Gastrocnemius medialis (tissue), 4 donors: ENCODE measurements at places on chromosomes 11 and 22. TPM values are rescaled to one million over a fixed set of nuclear protein-coding genes. Genes with fewer than 3 reads are reported as not detected.

YAP1 gene
- 79.5 TPM for total RNA-seq

DNA sequence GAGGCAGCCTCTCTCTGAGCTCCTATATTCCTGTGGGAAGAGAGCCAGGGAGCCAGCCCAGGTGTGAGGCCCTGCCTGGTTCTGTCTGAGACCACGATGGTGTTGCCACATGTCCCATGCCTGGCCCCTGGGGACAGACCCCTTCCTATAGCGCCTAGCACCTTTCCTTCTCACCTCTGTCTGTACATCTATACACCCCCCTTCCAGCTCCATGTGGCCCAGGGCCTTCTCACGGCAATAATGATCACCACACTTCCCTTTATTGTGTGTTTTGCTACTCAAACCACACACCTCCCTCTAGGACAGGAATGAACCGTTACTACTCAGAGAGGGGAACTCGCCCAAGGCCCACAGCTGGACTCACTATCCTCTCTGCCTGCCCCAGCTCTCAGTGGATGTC, 12.8 kb downstream of the CD82 start:
- no peak for DNase-seq

MAPK8IP2 gene
- total RNA-seq = 0.85 TPM

OR8D4 gene
- not detected for total RNA-seq

PAX6 gene
- not detected for total RNA-seq

DNA sequence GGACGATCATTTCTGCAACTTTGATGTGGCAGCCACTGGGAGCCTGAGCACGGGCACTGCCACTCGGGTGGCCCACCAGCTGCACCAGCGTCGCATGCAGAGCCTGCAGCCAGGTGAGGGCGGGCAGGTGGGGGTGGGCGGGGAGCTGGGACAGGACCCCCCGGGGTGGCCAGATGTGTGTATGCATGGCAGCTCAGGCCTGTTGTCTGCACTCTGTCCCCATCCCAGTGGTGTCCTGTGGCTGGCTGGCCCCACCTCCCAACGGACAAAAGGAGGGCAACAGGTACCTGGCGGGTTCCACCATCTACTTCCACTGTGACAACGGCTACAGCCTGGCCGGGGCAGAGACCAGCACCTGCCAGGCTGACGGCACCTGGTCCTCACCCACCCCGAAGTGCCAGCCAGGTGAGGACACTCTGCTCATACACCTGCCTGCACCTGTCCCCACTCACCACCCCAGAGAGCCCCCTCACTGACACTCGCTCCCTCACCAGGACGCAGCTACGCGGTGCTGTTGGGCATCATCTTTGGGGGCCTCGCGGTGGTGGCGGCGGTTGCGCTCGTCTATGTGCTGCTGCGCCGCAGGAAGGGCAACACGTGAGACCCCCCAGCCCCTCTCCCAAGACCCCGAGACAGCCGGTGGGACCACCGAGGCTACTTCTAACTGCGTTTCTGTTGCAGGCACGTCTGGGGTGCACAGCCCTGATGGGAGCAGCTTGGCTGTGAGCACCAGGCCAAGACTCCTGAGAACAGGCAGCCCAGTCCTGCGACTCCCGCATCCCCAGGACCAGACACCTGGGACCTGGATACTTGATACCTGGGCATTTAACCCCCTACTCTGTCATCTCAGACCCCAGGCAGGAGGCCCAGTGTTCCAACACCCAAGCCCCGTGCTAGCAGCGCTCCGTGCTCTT, 6.7 kb downstream of the SUSD2 start:
- DNase-seq = no peak

DNA sequence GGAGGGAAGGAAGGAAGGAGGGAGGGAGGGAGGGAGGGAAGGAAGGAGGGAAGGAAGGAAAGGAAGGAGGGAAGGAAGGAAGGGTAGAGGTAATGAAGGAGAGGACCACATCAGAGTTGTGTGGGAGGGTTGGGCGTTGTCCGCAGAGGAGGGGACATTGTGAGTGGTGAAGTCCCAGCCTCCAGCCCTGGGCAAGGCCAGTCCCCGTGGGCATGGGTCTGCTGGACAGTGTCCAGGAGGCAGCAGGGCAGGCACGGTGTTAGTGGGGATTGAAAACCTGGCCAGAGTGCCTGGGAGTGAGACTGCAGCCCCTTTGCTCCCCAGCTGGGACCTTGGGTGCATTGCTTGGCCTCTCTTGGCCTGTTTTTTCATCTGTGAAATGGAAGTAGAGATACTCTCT, 1462.3 kb downstream of the BRD1 start:
- DNase-seq = no peak

GRCh38 chr11:32450372-32450771, 15.0 kb upstream of the WT1 start:
- no peak for DNase-seq

OR52E8 gene
- not detected for total RNA-seq

DNA sequence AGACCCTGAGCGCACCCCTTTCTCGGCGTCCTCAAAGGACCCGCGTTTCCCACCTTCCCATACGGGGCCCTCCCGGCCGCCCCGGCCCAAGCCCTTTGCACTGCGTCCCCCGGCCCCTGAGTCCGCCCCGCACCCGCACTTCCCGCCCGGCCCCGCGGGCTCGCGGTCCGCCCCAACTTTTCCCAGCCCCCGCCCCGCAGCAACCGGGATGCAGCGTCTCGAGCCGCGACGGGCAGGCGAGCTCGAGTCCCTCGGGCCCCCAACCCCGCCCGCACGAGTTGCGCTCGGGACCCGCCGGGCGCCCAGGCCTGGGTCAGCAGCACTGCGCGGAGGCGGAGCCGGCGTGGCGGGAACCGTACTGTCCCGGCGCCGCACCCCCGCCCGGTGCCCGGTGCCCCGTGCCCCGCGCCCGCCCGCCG, 371 bp downstream of the SMCO4 start:
- no peak for DNase-seq

ANGPTL5 gene
- total RNA-seq = not detected

DNA sequence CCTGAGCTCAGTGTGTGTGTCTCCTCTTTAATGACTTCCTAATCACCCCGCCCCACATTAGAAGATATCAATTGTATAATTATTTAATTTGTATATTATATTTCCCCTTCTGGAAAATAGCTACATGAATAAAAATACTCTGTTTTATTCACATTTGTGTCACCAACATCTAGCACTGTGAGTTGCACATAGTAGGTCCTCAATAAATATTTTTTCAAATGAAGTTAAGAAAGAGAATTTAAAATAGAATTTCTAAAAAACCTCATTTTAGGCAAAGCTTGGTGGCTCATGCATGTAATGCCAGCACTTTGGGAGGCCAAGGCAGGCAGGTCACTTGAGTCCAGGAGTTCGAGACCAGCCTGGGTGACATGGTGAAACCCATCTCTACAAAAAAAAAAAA, 59.7 kb downstream of the FAM83F start:
- no peak for DNase-seq

C22orf42 gene
- not detected for total RNA-seq

DNA sequence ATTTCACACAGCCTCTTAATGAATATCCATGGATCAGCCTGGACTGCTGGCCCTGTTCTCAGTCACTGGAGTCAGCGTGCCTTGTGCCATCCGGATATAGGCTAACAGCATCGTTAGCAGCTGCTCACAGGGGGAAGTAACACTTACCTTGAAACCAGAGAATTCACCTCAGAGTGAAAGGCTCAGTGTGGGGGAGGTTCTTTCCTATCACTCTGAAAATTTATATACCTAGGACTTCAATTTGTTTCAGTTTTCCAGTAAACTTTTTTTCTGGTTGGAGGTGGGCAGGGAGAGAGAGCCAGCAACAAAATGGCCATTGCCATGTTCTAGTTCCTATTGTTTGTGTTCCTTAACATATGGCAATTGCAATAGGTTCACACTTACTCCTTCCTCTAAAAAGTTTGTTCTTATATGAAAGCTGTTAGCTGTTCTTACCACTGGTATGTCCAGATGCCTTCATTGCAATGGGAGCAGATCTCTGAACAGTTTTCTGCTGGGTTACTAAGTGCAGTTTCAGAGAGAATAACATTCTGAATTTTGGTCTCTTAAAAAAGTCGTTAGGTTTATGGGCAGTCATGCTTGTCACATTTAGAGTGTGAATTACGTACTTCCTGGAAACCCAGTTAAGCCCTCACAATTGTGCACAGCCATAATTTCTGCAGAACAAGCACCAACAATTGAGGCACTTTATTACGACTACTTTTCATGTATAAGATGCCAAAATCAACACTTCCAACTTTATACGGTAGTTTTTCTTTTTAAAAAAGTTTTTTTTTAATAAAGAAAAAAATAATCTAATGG, 247.6 kb downstream of the CADM1 start:
- DNase-seq = no peak

MEI1 gene
- total RNA-seq = not detected

SLC25A45 gene
- 5.7 TPM for total RNA-seq

- DNase-seq = no peak
These were observed 67.6 kb downstream of the BARX2 start for GRCh38 chr11:129443276-129443675.

DNA sequence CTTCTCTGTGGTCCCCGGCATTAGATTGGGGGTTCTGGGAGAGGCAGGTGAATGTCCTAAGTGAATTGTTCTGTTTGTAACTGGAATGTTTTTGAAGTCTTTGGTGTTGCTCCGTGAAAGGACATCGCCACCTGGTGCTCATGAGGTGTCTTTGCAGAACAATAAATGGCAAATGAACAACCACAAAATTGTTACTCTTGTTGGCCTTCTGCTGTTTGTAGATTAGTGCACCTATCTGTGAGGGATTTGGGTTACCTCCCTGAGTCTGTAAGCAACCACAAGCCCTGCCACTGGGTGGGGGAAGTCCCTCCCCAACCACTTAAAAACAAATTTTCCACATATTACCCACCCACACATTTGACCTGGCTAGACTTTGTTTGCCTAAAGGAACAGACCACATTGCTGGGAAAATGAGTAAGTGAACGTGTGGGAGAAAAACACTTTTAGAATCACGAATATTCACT, 4.7 kb downstream of the MPEG1 start:
- no peak for DNase-seq

DNA sequence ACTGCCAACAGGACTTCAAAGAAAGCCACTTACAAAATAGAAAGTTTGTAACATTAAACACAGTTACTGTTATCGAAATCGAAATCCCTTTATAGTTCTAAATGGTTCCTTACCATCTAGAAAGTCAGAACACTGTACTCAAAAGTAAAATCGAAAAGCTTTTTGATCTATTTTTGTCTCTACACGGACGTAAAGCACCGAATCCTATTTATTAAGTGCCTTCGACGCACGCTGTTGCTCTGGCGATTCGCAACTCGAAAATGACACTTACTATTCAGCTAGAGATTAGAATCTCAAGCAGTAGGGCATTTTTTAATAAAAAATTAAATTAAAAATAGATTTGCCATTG, 78.3 kb downstream of the LARGE1 start:
- DNase-seq = no peak

- no peak for DNase-seq
These were observed 54.7 kb downstream of the WNT11 start for GRCh38 chr11:76151556-76152085.

FJX1 gene
- total RNA-seq = 10.8 TPM

IGLL1 gene
- not detected for total RNA-seq

KRTAP5-10 gene
- total RNA-seq = not detected

DNA sequence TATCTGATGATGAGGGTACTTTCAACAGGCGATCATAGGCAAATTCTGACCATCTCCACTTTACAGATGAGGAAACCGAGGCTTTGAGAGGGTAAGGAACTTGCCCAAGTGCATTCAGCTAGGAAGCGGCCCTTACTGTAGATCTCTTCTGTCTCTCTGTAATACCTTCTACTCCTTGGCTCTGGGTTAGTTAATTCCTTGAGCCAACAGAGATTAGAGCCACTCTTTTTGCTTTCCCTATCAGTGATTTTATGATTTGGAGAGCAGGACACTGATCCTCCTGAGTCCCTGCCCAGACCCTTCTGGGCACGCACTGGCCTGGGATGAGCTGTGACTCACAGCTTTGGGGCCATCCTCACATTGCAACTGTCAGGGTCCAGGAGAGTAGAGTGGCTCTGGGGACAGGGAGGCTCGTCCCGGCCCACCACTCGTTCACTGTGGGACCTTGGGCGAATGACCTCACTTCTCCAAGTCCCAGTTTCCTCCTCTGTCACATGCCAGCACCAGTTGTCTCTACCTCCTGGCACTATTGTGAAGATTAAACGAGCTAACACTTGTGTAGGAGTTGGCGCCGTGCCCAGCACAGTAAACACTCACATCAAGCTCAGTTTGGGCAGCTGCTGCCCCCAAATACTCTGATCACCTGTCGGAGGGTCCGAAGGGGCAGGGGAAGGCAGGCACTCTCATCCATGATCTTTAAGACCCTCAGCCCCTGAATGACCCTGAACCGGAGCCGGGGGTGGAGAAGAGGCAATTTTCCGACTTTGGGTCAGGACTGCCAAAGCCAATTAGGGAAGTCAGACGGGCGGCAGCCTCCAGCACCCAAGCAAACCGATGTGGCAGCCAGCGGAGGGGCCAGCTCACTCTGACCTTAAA, 235.0 kb downstream of the MIAT start:
- no peak for DNase-seq

PIK3IP1 gene
- total RNA-seq = 28.3 TPM

GRCh38 chr11:47889714-47890441, 41.7 kb upstream of the NUP160 start:
- DNase-seq = no peak

- no peak for DNase-seq
These were observed 36.4 kb upstream of the LINC01488 start for GRCh38 chr11:69445131-69445470.

- DNase-seq = no peak
These were observed 406.5 kb upstream of the B3GAT1 start for GRCh38 chr11:134818516-134818915.

DNA sequence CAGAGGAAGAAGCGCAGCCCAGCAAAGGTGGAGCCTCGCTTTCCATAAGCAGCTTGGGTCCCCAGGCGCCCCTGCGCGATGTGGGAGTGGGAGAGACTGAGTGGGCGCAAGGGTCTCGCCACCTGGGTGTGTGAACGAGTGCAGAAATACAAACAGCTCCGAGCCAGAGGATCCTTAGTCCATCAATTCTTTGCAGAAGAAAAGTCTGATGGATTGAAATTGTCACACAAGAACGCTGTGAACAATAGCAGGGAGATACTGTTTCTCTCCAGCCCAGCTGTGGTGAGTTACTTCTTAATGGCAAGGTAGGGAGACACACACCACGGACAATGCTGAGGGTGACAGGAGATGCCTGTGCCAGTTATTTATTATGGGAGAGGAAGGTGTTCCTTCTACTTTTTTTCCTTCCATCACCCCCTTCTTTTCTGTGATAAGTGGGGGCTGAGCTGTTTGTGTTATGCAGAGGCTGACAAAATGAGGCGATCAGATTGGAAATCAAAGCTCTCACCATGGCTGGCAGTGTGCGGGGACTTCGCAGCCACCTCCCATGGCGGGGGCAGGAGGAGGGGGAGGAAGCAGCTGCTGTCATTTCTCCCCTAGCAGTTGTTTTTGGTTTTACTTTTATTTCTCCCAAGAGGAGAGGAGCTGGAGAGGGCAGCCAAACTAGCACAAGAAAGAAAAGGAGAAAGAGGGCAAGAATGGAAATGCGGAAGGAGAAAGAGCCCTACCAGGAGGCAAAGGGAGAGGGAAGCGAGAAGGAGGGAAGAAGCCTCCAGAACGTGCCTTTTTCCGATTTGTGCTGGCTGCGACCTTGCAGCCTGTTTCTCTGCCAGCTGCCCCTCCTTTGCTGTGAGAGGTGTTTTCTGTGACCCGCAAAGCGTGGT, 755.8 kb downstream of the NTM start:
- peak; percentile 24 for DNase-seq

GRCh38 chr22:40433416-40434090, 63.2 kb downstream of the SGSM3 start:
- DNase-seq = no peak

LAYN gene
- total RNA-seq = 0.72 TPM
